Nasal cavity respiratory epithelium epithelial cell of viscerocranial mucosa (primary cell): ENCODE measurements at places on chromosomes 4 and X. TPM values are rescaled to one million over a fixed set of nuclear protein-coding genes. Genes with fewer than 3 reads are reported as not detected.

Gene SLC6A14
- total RNA-seq = 9.5 and 19.8 TPM in 2 replicates

Gene AMTN
- 0.34 and 1.3 TPM in 2 replicates for total RNA-seq

Gene XG
- 0.43 and 6.5 TPM in 2 replicates for total RNA-seq

Gene FAAH2
- 7.5 and 10.1 TPM in 2 replicates for total RNA-seq

Gene SOD3
- total RNA-seq = 0.21 TPM in 1 of 2 replicates, not detected in the other

Gene ZNF630
- total RNA-seq = 1.4 and 3.6 TPM in 2 replicates

Gene DDIT4L
- total RNA-seq = 1.0 and 2.6 TPM in 2 replicates

Gene MAGEH1
- total RNA-seq = 2.4 and 3.4 TPM in 2 replicates

Gene ZRSR2
- total RNA-seq = 4.4 and 8.7 TPM in 2 replicates

Gene STOX2
- 1.4 and 16.7 TPM in 2 replicates for total RNA-seq

Gene RAB9B
- total RNA-seq = 0.07 TPM in 1 of 2 replicates, not detected in the other

Gene DGKK
- total RNA-seq = not detected in 2 replicates

Gene FGF2
- 6.8 and 19.1 TPM in 2 replicates for total RNA-seq

Gene GABRA4
- total RNA-seq = not detected in 2 replicates

Gene MAGEC2
- not detected in 2 replicates for total RNA-seq

Gene DCTD
- 83.4 and 95.5 TPM in 2 replicates for total RNA-seq

Gene CFAP47
- 0.07 TPM in 1 of 2 replicates, not detected in the other for total RNA-seq

Gene PPEF2
- not detected in 2 replicates for total RNA-seq

Gene HSFX3
- total RNA-seq = not detected in 2 replicates

Gene BANK1
- 0.34 and 1.1 TPM in 2 replicates for total RNA-seq

Gene MCF2
- total RNA-seq = 0.07 and 0.34 TPM in 2 replicates

Gene ABLIM2
- 1.9 and 3.4 TPM in 2 replicates for total RNA-seq

Gene MEPE
- not detected in 2 replicates for total RNA-seq

Gene LONRF3
- total RNA-seq = 0.34 and 1.7 TPM in 2 replicates

Gene PPBP
- 6.2 TPM in 1 of 2 replicates, not detected in the other for total RNA-seq

Gene LRP2BP
- total RNA-seq = 0.34 and 0.43 TPM in 2 replicates

Gene FGF13
- total RNA-seq = 2.4 and 3.0 TPM in 2 replicates

Gene IL15
- total RNA-seq = 0.34 and 4.5 TPM in 2 replicates

Gene TLR10
- total RNA-seq = under 0.01 TPM in 1 of 2 replicates, not detected in the other

Gene EDNRA
- total RNA-seq = 4.1 and 8.8 TPM in 2 replicates

Gene H2BW2
- total RNA-seq = not detected in 2 replicates

Gene CXCL3
- 3.3 and 3.8 TPM in 2 replicates for total RNA-seq
